Neural crest cell (in vitro differentiated cells): ENCODE measurements at places on chromosomes 7 and 10. TPM values are rescaled to one million over a fixed set of nuclear protein-coding genes. Genes with fewer than 3 reads are reported as not detected.

DNA sequence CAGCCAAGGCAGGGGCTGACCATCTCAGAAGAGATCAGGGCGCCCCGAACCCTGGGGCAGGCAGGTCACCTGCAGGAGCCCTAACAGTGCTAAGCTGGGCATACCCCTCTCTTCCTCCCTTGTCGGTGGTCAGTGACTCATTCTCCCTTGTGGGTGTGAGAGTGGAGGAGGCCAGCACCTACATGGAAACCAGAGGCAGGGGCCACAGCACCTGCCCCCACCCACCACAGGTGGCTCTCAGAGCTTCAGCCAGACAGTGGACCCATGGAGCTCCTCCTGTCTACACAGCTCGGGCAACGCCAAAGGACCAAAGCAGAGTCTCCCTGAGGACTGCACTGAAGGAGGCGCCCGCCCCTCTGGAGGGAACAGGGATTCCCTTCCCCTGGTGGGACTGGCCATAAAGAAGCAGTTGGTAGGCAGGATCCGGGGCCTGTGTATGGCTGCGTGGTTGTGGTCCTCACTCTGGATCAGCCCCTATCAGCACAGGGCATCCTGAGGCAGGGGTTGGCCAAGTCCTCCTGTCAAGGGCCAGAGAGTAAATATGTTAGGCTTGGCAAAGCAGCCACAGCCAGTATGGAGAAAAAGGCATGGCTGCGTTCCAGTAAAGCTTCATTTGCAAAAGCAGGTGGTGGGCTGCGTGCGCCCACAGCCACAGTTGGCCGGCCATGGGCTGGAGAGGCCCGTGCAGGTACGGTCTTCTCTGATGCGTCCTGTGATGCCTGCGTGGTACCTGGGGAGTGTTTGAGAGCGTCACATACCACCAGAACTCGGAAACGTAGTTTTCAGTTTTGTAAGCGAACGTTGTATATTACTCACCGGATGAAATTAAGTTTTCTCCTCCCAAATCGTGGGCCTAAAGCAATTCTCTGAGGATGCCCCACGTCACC lies 198.2 kb downstream of the EBF3 start:
- no peak for DNase-seq

- no peak for DNase-seq
These were observed 43.4 kb downstream of the FAM20C start for GRCh38 chr7:235576-236395.

- DNase-seq: no peak
These were observed 522.6 kb downstream of the GLRX3 start for GRCh38 chr10:130658687-130659290.

GRCh38 chr7:107171496-107171895 lies 2.7 kb downstream of the HBP1 start:
- DNase-seq: no peak

- DNase-seq: no peak
These were observed 43.7 kb downstream of the DNAJB9 start for GRCh38 chr7:108613147-108613948.

GRCh38 chr10:44476409-44477045 lies 91.6 kb upstream of the CXCL12 start:
- no peak for DNase-seq

GRCh38 chr10:33289776-33290175 lies 44.7 kb downstream of the NRP1 start:
- no peak for DNase-seq

DNA sequence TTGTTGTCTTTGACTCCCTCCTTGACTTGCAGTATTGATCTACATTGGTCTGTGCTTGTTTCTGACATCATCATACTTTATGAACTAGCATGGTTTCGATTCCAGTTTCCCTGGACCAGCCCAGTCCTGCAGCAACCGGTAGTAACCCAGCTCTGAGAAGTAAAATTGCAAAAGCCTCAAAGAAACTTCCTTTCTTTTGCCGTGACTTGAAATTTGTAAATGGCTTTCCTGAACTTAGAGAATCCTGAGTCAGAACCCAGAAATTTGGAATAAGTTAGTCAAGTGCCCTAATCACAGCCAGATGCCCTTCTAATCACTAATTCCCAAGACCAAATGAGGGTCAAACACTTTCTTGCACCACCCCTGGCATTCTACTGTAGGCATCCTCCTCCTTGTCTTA lies 15.0 kb downstream of the TAS2R60 start:
- DNase-seq: no peak

GRCh38 chr10:8144496-8144895 lies 90.0 kb downstream of the GATA3 start:
- no peak for DNase-seq

DNA sequence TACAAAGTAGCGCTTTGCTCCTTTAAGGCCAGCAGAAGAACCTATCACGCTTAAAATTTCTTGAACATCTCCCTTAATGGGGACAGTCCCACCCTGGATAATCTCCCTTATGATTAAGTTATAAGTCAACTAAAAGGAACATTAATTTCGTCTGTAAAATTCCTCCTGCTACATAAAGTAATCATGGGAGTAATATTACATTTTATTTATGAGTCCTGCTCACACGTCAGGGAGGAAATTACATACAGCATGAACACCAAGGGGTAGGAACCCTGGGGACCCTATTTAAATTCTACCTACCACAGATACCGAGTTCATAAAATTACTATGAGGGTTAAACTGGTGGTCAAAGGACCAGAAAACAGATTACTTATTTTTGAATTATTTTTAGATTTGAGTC lies 926.6 kb upstream of the MBL2 start:
- no peak for DNase-seq

- DNase-seq: no peak
These were observed 78.4 kb upstream of the MEOX2 start for GRCh38 chr7:15764851-15765382.

DNA sequence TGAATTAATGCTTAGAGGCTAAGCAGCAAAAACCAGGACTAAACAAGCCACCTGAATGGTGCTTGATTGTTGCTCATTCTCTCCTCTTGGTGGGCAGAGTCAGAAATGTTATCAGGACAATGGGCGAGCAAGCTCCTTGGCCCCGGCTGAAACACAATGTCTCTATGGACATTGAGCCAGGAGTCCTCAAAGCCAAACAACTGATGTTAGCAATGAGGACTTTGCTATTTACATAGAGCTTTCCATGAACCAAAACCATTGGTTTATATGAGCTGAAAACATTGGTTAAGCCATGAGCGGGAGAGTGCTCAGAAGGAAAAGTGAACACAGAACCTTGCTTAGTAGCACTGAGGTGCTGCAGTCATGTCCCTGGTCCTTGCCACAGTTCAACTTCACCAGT lies 21.5 kb upstream of the NPVF start:
- no peak for DNase-seq

- peak; percentile 33 for DNase-seq
These were observed at the start of gene TMEM26 for GRCh38 chr10:61452655-61453641. TMEM26 (minus strand) TSS chr10:61453381; CDS start chr10:61453081, 300 bp downstream.

DNA sequence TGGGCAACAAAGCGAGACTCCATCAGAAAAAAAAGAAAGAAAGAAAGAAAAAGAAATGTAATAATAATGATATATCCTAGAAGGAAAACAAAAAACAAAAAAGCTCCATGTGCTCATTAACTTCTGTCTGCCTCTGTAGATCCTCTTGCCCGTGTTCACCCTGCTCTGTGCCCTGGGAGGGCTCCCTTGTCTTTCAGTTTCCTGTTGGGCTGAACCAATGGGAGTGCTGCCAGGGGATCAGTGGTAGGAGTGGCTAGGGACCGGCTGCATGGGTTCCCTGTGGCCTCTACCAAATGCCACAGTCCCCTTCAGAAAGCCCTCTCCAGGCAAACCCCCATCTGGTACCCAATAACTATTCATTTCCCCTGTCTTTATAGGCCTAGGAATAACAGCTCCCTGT lies 51.8 kb upstream of the PARD3 start:
- no peak for DNase-seq

DNA sequence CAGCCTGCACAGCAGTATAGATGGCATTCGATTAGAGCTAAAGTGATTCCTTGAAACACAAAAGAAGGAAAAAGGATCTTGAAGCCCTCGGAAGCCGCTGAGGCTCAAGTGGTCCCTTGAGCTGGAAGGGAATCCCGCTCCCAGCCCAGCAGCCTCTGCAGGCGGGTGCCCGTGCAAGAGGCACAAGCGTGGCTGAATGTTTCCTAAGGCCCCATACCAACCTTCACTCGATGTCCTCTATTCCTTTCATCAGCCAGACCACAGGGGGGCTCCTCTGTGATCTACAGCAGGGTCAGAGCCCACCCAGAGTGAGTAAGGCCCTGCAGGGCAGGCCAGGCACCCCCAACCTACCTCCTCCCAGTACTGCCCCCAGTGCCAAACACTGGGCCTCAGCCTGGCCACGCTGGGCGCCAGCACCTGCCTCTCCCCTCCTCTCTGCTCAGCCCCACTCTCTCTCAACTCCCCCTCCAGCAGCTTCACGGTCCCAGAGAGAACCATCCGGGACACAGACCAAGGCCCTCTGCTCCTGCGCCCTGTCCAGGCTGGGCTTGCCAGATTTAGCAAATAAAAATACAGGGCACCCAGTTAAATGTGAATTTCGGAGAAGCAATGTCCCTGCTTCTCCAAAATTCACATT lies 30.5 kb downstream of the EBF3 start:
- no peak for DNase-seq

Gene TCAF2
- total RNA-seq: 0.09 and 0.11 TPM in 2 replicates

Gene CASD1
- total RNA-seq: 40.2 and 43.3 TPM in 2 replicates

Gene OR2A12
- total RNA-seq: not detected in 2 replicates

Gene SHH
- total RNA-seq: not detected in 2 replicates

Gene TES
- 15.0 and 18.7 TPM in 2 replicates for total RNA-seq

Gene THSD7A
- 4.8 and 5.5 TPM in 2 replicates for total RNA-seq

Gene CALML5
- not detected in 2 replicates for total RNA-seq

Gene DEPP1
- total RNA-seq: 0.50 and 1.1 TPM in 2 replicates

Gene TMEM176A
- 2.0 TPM in 2 replicates for total RNA-seq

Gene KIFBP
- total RNA-seq: 27.7 and 27.8 TPM in 2 replicates

Gene CTNNA3
- total RNA-seq: 4.7 and 5.5 TPM in 2 replicates
